HFF-Myc (cell line): ENCODE measurements at places on chromosomes 7 and 10.

DNA sequence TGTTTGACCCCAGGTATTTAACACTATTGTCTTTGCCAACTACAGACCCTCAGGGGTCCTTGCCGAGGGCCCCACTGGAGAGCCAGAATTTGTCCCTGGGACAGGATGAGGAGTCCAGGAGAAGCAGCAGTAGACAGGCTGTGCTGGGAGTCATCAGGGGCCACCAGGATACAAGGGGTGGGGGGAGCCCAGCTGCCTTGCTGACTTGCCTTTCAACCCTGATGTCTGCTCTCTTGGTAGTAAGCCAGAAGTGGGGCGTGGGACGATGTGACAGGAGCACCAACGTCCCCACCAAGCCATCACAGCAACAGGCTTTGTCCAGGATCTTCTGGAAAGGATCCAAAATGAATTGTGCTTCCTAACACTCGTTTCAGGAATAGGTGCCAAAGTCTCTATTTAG, 62.4 kb upstream of the CDCA7L start:
- no peak for DNase-seq

DNA sequence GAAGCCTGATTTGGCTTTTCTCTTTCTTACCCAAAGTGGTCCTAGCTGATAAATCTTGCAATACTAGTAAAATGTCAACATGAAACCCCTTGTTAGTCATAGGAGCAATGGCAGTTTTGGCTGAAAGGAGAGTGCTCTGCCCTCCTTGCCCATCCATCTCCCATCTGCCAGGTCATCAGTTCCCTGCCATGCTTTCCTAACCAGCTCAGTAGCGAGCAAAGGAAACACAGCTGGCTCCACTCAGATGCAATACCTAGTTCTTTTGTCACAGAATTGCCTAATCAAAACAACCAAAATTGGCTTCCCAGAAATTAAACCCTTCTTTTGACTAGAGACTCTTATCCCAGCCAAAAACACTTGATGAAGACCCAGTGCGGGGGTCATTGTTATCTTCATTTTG, 733.0 kb downstream of the CCSER2 start:
- DNase-seq, result no peak

DNA sequence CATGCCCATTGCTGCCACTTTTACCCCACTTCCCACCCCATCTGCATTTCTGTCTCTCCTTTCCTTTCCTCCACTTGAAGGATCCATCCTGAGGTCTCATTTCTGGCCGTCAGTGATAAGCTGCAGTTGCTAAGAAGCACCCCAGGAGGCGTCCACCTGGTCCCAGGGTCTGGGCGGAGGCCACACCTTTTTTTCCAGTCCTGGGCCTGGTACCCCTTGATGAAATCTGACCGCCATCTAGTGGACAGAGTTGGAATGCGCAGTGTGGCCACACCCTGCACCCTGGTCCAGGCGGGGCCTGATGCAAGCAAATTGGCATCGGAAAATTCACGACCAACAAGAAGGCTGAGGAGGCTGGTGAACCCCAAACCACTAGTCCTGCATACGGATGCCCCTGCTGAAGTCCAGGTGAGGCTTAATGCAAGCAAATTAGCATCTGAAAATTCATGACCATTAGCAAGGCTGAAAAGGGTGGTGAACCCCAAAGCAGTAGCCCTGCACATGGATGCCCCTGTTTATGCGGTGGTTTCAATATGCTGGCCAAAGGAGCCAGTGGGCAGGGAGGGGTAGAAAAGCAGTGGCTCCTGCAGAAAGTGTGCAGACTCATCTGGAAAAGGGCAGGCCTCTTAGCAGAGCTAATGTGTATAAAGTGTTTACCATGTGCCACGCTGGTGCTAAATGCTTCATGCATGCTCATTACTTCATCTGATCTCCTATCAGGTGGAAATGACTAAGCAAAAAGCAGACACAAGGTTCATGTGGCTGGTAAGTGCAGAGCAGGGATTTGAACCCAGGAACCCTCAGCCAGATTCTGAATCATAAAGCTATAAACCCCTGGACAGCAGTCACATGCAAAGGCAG, 43.2 kb downstream of the GPAM start:
- DNase-seq, result peak; percentile 56

DNA sequence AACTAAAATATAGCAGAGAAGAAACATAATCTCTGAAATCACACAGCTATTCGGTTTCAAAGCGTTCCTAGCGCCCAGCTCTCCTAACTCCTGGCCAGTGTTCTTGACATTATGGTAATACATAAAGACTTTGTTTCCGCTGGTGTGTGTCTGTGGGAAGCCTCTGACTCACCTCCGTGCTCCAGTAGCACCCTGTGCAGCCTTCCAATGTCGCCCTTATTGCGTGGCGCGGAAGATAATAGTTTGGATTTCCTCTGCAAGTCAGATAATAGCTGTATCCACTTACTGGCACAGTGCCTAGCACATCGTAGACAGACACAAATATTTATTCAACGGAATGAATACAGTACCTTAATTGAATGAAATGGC, 570 bp downstream of the BMS1 start:
- peak; percentile 19 for DNase-seq

DNA sequence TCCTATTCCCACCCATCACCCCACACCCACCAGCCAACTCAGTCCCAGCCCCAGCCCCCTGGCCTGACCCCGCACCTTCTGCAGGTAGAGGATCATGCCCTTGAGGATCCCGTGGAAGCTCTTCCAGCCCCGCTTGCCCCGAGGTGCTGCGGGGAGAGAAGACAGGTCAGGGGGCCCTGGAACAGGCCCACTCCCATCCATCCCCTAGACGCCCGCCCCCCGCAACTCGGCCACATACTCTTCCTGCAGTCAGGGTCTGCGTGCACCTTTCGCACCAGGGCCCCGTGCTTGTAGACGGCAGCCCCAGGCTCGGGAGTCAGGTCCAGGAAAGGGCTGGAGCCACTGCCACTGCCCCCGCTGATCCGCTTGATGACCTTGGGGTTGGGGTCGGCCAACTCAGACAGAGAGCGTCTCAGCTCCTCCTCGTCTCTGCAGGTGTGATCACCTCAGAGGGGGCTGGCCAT, 9.6 kb downstream of the NFKB2 start:
- no peak for DNase-seq

DNA sequence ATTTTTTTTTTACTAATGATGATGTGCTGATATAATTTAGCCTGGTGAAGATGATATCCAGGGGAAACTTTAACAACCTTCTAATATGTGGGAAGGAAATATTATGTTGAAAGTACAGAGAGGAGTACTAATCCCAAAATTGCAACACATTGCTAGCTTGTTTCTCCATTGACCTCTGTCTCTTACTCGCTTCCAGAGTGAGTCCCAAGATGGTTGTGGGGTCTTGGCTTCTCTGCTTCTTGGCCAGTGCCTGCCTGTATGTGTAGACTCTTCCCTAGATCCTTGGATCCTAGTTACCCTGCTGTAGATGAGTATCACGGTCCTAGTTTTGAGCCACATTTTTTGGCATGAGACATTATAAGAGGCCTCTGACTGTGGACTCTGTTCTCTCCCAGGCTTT, 17.5 kb downstream of the BMPER start:
- no peak for DNase-seq

GRCh38 chr7:140260352-140261104, 83.7 kb upstream of the KDM7A start:
- DNase-seq, result no peak

- no peak for DNase-seq
These were observed 104.2 kb downstream of the KIF20B start for GRCh38 chr10:89805599-89806013.

DNA sequence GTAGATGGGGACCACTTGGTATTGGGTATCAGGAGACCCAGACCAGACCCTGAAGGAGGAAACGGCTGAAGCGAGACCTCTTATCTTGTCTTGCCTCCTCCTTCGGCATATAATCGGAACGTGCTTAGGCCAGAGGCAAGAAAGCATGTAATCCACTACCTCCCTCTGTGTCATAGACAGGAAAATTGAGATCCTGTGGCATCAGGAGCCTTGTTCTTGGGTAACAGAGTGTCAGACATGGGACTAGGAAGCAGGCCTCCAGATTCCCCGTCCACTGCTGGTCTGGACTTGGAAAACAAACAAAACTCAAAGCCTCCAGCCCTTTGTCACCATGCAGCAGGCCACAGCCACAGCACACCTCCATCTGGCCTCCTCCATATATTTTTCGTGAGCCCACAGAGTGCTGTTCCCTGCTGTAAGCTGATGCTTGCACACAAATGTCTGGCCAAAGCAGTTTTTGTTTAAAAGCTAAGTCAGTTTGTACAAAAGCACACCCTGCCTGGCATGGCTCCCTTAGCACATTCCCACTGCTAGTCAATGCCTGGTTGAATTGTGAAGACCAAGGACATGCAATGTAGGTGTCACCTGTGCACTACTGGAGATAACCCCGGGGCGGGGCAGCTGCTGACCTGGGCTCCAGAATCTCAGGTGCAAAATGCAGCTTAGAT, 510.9 kb downstream of the RPS24 start:
- DNase-seq, result no peak
